ENCODE measurements at places on chromosomes 16 and 17. TPM values are rescaled to one million over a fixed set of nuclear protein-coding genes. Genes with fewer than 3 reads are reported as not detected.

The CLEC18A gene
- total RNA-seq, result under 0.01 TPM

The CDH16 gene
- not detected for total RNA-seq

The CES4A gene
- 0.83 TPM for total RNA-seq

The MFAP4 gene
- total RNA-seq, result 5.0 TPM

The PRSS33 gene
- not detected for total RNA-seq

The GUCY2D gene
- total RNA-seq, result not detected

Data from IMR-90 (cell line).